AG04449 (cell line): ENCODE measurements at places on chromosomes 5 and 9.

DNA sequence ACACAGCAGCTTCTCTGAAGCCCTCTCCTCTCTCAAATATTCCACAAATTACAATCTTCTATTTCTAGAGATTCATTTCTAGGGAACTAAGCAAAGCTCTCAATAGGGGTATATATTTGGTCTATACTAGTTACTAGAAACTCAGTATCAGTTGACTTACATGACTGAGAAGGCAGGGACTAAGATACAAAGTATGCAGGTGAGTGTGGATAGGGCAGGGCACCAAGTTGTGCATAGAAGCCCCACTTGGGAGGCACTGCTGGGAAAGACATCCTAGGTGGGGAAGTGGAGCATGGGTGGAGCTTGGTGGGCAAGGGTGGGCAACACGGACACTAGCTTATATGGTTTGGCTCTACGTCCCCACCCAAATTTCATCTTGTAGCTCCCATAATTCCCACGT lies 148.1 kb upstream of the RASA1 start:
- no peak for DNase-seq

DNA sequence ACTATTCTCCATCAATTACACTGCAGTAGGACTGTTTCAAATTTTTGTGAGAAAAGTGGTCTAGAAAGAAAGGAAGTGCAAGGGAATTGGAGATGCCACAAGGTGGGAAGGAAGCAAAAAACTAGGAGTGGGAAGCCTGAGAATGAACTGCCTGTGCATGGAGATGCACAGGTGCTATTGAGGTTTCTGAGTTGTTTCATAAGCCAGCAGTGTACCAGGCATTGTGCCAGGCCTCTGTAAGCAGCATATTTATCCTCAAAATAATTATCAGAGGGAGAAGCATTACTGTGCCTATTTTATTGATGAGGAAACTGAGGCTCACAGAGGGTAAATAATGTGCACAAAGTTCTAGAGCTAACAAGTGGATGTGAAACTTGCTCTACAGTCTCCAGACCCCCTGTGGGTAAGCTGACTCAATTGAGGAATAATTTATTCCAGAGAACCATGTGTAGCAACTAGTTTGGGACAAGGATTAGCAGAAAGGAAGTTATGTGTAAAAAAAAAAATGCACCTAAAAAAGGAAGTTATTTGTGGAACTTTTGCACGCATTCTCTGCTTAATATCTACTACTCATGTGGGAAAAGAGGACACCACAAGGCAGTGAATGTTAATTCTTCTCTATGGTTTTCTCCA lies 96.7 kb downstream of the SNCAIP start:
- no peak for DNase-seq

GRCh38 chr5:146084376-146084775 lies 21.0 kb downstream of the PLAC8L1 start:
- no peak for DNase-seq

GRCh38 chr9:104905153-104905901 lies 22.6 kb downstream of the ABCA1 start:
- DNase-seq: no peak

DNA sequence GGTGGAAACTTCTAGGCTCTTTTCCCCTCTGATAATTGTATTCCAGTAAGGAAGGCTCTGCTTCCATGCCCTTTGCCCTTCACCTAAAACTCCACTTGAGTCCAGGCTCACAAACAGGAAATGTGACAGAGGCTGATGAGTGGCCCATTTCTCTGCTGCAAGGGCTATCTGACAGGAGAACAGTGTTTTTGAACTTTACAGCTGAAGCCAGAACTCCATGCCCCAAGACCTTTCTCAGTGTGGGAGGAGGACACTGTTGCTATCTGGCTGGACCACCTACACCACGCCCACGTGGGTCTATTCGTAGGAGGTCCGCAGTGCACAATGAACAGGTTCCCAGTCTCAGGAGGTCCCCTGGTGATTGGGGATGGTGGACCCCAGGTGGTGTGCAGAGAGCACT lies 13.6 kb downstream of the GGTA1 start:
- DNase-seq: no peak

DNA sequence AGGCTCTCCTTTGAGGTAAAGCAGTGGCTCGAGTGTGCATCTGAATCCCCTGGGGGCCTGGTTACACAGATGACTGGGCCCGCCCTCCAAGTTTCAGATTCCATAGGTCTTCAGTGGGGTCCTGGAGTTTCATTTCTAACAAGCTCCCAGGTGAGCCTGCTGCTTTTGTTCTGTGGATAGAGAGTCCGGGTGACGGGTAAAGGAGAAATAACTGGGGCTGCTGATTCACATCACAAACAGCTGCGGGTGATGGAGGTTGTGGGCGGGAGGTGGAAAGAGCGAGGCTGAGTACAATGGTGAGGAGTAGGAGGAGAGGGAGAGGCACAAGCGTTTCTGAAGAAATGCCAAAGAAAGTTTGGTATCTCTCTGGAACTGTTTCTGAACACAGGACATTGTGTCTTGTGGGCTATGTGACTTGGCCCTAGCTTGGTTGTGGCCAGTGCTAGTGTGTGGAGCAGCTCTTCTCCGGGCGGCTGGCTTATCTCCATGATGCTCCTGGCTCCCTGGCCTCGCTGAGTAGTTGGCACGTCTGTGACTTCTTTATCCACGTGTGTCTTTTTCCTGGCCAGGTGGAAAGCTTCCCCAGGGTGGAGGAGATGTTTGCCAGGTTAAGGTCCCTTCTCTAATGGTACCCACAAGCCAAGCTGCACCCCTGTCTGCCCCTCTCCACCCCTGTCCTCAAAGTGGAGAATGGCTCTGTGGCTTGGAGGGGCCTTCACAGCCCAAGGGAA lies 61.7 kb downstream of the HSPA4 start:
- no peak for DNase-seq

DNA sequence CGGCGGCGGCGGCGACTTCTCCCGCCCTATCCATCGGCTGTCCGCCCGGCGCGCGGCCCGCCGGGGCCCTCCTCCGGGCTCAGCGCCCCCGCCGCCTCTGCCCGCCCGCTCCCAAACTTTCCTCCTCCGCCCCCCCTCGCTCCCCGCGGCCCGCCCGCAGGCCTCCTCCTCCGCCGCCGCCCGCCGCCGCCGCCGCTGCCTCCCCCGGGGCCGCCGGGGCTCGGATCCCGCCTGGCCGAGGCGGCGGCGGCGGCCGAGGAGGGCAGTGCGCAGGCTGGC lies 460 bp upstream of the PBX3 start:
- no peak for DNase-seq

- no peak for DNase-seq
Measured at GRCh38 chr9:89497978-89498851, at the start of gene SEMA4D. SEMA4D (minus strand) TSS chr9:89498113; CDS start chr9:89405456, 92,657 bp downstream.

GRCh38 chr5:54848581-54848980 lies 136.8 kb downstream of the ESM1 start:
- no peak for DNase-seq

DNA sequence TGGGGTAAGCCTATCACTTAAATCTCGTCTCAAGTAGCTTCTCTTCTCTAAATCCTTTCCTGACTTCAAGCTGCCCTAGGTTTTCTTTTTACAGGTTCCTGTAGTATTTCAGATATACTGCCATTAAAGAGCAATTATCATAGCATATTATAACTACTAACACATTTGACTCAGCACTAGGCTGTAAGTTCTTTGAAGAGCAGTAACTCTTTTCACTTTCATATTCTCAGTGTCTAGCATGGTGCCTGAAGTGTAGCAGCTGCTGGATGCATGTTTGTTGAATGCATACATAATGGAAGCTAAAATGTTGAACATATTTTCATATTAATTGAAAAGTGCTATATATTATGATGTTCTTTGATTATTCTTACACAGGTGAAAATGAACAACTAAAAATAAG lies 22.5 kb downstream of the CCDC152 start:
- DNase-seq: no peak

DNA sequence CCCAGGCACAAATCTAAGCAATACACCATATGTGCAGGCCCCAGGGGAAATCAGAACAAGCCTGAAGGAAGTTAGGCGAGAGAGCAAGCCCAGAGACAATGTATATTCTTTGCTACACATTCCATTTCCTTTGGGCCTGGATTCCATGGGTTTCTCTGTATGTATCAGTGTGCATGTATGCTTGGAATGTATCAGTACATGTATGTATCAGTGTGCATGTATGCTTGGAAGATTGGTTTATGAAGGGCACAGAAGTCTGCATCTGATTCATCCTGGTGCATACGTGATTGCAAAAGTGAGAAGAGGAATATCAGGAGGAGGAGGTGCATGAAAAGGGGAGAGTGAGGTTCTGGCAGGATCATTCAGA lies 232.6 kb upstream of the ANKRD55 start:
- no peak for DNase-seq

- DNase-seq: no peak
Measured at GRCh38 chr5:175692996-175693710, 35.3 kb downstream of the HRH2 start.

DNA sequence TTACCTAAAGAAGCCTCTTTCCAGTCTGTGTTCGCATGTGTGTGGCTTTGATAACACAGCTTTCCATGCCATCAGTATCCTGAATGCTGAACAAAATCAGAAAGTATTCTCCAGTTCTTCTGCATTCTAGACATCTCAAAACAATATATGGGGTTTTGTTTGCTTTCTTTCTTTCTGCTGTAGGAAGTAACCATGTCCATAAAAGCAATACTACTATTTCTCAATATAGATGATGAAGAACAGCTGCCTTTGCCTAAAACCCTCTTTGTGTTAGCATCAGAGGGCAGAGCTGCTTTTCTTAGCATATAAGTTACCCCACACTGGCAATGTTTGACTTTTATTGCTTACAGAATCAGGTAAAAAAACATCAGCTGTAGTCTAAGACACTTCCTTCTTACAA lies 963.6 kb downstream of the CDH12 start:
- no peak for DNase-seq

DNA sequence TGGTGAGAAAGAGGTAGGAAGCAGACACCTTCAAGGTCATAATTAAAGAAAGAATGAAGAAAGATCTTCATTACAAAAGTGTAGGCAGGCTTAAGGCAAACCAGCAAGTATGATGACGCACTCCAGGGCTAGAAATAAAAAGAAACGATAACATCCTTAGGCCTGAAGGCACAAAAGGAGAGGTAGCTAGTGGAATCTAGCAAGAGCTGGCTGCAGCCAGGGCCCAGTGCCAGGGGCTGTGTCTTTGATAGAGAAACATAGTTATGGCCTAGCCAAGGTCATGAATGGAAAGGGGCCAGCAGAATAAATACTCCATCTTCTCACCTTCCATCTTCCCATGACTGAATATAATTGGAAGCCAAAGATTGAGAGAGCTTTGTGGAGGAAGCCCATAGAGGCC lies 6.8 kb upstream of the SH3TC2 start:
- DNase-seq: no peak
